ENCODE measurements at places on chromosomes 4 and X.

GRCh38 chr4:179372242-179372641 is 1930.0 kb upstream of the AGA start:
- no peak for DNase-seq

- peak; percentile 3 for DNase-seq
Observed at GRCh38 chr4:1683736-1684505, at the start of gene FAM53A. Gene FAM53A, minus strand, starts transcription at chr4:1684313. Its CDS starts 15,572 bp downstream, at chr4:1668741.

DNA sequence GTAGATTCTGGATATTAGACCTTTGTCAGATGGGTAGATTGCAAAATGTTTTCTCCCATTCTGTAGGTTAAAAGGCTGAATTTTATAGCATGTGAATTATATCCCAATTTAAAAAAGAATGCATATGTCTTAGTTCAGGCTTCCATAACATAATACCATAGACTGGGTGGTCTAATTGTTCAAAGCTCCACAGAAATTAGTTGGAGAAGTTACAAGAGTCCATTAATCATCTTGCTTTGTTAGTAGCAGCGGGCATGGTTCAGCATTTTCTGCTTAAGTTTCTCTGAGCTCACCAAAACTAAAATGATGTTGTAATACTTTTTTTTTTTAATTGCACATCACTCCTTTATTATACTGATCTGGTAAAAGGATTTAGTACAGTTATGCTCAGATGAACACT is 1.8 kb downstream of the PGAM4 start:
- no peak for DNase-seq

DNA sequence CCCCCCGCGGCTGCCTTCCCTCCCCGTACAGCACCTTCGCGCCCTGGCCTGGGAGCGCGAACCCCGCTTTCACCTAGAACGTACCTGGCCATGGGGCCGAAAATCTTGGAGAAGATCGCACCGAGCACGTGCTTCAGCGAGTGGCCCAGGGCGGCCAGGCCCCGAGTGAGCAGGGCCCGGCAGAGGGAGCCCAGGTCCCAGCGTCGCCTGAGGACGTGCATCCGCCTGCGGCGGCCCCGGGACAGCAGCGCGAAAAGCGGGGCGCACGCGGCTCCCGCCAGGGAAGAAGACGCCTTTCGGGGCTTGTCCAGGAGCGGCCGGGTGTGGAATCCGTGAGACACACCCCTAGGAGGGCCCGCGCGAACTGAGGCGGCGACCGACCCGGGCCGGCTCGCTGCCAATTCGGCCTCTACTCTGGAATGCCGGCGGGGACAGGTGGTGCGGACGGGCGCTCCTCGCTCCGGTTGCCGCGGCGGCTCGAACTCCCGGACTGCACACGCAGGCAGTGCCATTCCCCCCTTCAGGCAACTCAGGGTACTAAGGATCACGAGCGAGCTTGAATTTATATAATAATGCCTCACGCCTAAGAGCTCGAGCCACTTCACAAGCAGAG is at the start of gene HS6ST2:
TSS of gene HS6ST2 (minus strand) at position 539 of the 613 bp plus-strand sequence.
- DNase-seq: no peak

GRCh38 chr4:41878170-41878969 is 56.9 kb upstream of the TMEM33 start:
- no peak for DNase-seq

- no peak for DNase-seq
Observed at GRCh38 chr4:14264437-14264836, 636.9 kb upstream of the BOD1L1 start.

DNA sequence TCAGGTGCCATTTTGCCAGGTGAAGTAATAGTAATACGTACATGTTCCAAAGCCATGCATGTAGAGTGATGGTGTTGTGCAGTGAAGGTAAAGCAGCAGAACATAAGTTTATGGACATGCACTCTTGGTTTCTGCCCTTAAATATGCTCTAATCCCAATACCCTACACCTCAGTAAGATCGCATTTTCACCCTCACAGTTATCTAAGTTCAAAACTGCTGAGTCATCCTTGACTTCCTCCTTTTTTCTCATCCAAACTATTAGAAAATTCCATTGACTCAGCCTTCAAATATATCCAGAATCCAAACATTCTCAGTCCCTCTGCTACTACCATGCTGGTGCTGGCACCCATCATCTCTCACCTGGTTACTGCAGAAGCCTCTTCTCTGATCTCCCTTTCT is 652.9 kb upstream of the IGFBP7 start:
- DNase-seq: no peak

- no peak for DNase-seq
Observed at GRCh38 chr4:37538931-37539330, 147.2 kb downstream of the RELL1 start.

DNA sequence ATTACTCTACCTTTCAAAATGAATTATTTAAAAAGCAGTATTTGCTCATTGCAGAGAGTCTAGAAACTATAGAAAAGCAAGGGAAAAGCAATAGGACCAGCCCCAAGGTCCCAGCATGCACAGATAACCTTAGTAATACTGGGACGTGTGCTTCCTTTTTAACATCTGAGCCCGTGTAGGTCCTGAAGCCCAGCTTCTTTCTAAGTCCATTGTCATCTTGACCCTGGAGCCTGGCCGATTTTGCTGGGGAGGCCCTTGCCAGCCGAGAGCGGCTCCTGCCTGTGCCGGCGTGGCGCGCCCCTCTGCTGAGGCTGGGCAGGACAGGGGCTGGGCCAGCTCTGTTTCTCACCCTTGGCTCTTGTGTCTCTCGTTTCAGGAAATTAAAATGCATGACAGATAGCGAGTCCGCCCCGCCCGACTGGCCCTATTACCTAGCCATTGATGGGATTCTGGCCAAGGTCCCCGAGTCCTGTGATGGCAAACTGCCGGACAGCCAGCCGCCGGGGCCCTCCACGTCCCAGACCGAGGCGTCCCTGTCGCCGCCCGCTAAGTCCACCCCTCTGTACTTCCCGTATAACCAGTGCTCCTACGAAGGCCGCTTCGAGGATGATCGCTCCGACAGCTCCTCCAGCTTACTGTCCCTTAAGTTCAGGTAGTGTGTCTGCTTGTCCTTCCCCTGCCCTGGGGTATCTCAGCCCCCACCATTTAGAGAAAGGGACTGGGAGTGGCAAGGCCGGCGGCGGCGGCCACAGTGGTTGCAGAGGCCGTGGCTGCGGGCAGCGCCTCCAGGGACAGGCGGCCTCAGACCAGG is 4.1 kb downstream of the MSANTD1 start:
- DNase-seq: no peak

DNA sequence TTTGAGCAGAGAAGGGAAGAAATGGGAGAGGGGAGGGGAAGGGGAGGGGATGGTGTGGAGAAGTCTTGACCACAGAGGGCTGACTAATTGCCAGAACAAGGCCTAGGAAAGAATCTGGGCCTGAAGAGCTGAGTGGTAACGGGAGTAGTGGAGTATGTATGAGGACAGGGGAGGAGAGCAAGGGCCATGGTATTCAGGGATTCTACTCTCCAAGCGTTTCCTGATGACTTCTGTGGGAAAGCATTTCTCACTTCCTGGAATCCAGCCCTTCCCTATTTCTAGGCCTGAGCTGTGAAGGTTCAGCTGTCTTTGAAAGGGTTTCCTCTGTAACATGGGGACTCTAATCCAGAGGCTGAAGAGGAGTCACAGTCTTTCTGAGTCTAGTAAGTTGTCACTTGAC is 19.7 kb upstream of the SOX3 start:
- no peak for DNase-seq

All from stimulated activated CD8-positive, alpha-beta memory T cell treated with anti-CD3 and anti-CD28 coated beads, Interleukin-4, amount 100 ng/mL, for 1 hour (primary cell).